Activated CD8-positive, alpha-beta T cell treated with anti-CD3 and anti-CD28 coated beads for 36 hours (primary cell): ENCODE measurements at places on chromosomes 11 and 22. TPM values are rescaled to one million over a fixed set of nuclear protein-coding genes. Genes with fewer than 3 reads are reported as not detected.

DNA sequence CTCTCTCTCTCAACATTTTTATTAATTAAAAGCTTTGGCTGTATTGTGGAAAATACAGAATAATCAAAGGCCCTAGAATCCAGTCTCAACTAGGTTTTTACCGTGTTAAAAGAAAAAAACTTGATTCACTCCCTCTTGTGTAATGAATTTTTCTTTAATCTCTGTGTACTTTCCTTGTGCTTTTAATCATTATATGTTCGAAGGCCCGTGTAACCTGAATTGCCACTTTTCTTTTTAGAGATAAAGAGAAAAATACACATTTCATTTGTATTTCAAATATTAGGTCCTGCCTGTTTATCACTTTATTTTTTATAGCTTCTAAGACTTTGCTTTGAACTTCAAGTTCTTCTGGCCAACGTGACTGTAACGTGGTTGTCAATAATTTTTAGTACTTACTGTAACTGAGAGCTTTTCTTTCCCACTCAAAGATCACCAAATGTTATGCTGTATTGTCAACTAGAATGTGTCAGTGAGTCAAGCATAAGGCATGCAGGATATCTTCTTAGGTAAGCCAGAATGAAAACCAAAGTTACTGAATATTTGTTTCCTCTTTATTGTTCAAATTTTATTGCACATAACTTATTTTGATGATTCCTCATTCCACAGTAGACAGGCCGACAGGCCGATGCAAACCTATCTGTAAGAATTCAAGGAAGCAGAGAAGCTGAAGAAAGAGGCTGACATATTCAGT is 23.3 kb upstream of the FAR1 start:
- no peaks in the 10 kb centered on the region for H3K36me3 ChIP-seq
- H3K27ac ChIP-seq, result no peak overlapping the region
- H3K4me3 ChIP-seq, result no peak overlapping the region

- H3K27me3 ChIP-seq, result no peaks in the 10 kb centered on the region
- DNase-seq, result no peak
- H3K4me3 ChIP-seq, result no peak overlapping the region
These were observed 875.8 kb downstream of the DLG2 start for GRCh38 chr11:84751371-84751770.

GRCh38 chr22:39300186-39300830 is 19.1 kb downstream of the RPL3 start:
- H3K27me3 ChIP-seq, result peaks cover 24% of the 10 kb centered on the region
- no peak overlapping the region for H3K27ac ChIP-seq
- no peak for DNase-seq
- H3K4me1 ChIP-seq, result no peaks in the 10 kb centered on the region
- no peak overlapping the region for H3K4me3 ChIP-seq

DNA sequence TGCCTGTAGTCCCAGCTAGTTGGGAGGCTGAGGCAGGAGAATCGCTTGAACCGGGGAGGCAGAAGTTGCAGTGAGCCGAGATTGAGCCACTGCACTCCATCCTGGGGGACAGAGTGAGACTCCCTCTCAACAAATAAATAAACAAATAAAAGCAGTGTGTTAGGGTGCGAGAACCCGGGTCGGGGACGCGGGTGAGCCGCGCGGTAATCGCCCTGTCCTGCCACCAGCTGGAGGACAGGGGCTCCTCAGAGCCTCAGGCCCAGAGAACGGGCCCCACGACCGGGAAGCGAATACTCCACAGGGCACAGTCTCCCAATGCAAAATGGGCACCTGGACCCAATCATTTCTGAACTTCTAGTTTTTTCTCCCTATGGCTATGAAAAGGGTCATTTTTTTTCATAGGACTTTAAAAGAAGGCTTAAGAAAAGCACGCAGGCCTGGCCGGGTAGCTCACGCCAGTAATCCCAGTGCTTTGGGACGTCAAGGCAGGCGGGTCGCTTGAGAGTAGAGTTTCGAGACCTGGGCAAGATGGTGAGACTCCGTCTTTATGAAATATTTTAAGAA is 744 bp upstream of the MCM5 start:
- peak overlapping the region; percentile 99 for H3K4me3 ChIP-seq
- peak; percentile 37 for DNase-seq
- H3K4me1 ChIP-seq, result peaks cover 24% of the 10 kb centered on the region
- no peaks in the 10 kb centered on the region for H3K27me3 ChIP-seq
- H3K27ac ChIP-seq, result peak overlapping the region; percentile 99
- H3K36me3 ChIP-seq, result peaks cover 41% of the 10 kb centered on the region

DNA sequence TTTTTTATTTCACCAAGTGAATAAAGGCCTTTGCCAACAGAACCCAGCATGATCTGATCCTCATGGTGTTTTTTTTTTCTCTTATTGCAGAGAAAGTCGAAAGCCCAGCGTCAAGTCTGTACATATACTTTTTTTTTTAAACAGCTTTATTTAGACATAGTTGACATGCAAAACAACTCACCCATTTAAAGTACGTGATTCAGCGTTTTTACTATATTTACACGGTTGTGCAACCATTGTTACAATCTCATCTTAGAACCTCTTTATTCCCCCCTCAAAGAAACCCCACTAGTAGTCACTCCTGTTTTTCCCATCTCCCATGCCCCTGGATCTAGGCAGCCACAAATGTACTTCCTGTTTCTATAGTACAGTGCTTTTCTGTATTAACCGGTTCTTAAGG is 20.6 kb upstream of the AP1B1 start:
- H3K27me3 ChIP-seq, result no peaks in the 10 kb centered on the region
- no peak for DNase-seq
- peaks cover 3% of the 10 kb centered on the region for H3K4me1 ChIP-seq
- no peak overlapping the region for H3K4me3 ChIP-seq

CAPN5 gene
- total RNA-seq, result 1.6 TPM

GRCh38 chr11:33646629-33647028 is 54.0 kb downstream of the C11orf91 start:
- no peak for DNase-seq
- H3K4me3 ChIP-seq, result no peak overlapping the region
- H3K27ac ChIP-seq, result no peak overlapping the region
